ENCODE measurements at places on chromosomes 11 and 22.

DNA sequence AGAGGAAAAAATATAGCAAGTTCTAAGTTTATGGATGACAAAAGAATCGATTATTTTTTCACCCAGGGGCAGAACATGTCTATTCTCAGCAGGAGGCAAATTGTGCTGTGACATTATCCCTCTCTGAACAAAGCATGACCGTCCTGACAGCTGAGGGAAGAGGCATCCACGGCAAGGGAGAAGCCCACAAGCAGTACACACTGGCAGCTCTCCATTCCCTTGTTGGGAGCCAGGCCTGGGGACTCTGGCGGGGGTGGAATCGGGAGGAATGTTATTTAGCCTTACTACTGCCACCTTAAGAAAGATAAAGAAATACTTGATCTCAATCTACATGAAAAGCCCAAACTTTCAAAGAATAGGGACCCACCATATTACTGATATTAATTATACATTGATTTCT, 3.4 kb downstream of the KIRREL3 start:
- DNase-seq, result no peak

- DNase-seq, result no peak
Observed at GRCh38 chr22:50567721-50568252, 5.1 kb upstream of the SYCE3 start.

DNA sequence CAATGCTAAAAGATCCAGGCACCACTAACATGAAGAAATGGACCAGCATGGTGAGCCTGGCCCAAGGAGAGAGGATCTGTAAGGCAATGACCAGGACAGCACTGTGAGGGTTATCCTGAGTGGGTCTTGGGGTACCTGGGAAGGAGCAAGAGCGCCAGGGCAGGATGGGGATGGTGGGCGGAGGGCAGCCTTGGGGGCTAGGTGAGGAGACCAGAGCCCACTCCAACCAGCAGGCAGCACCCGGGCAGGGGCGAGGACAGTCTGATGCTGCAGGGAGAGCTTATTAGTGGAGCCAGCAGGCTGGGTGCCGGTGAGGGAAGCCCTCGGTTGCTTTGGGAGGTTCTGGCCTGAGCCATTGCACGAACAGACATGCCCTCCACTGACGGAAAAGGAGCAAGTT, 10.7 kb upstream of the NAP1L4 start:
- no peak for DNase-seq

- no peak for DNase-seq
Observed at GRCh38 chr11:18756889-18757288, 30.9 kb upstream of the IGSF22 start.

DNA sequence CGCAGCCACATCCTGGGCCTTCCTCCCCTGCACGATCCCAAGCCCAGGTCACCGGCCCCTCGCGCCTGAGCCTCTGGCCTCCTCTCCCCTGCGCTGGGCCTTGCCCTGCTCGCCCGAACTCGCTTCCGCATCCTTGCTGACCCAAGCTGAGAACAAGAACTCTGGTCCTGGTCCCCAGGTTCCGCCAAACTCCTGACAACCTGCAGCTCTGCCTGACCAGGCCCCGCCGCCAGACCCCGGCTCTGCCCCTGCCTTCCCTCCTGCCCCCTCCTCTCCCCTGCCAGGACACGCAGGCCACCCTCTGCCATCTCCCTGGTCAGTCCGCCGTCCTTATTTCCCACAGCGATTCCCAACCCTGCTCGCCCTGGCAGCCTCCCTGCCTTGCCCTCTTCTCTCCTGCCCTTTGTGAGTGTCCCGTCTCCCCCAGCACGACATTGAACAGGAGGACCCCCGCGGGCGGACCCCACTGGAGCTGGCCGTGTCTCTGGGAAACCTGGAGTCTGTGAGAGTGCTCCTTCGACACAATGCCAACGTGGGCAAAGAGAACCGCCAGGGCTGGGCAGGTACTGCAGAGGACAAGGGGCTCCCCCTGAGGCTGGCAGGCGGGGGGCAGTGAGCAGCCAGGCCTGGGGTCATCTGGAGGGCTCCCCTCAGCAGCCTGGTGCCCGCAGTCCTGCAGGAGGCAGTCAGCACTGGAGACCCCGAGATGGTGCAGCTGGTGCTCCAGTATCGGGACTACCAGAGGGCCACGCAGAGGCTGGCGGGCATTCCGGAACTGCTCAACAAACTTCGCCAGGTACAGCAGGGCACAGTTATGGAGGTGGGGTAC, 762 bp downstream of the ANKRD13D start:
- DNase-seq, result no peak

GRCh38 chr11:15957234-15957633, 399.1 kb downstream of the SOX6 start:
- no peak for DNase-seq

GRCh38 chr11:129578006-129578405, 202.4 kb downstream of the BARX2 start:
- DNase-seq, result no peak

DNA sequence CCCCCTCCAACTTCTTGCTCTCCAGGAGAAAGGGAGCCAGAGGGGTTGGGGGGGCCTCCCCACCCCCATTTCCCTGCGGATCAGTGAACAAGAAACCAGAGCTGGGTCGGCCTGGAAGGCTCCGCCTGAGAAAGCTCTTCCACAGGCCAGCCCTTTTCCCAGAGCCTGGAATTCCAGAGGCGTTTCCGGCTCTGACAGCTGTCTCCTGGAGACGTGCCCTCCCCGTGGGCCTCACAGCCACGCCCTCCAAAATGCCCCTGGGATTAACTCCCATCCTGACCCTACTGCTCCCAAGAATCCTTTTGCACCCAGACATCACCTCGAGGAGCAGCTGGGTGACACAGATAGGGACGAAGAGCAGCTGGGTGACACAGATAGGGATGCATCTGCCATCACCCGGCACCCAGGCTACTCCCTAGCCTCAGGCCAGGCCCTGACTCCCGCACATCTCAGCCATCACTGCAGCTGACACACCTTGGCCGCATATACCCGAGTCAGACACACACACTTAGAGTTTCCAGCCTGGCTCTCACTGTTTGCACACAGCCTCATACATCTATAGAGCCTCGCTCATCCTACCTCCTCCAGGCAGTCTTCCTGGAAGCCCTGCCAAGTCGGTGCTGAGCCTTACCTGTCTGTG, 7.6 kb upstream of the CDC42EP1 start:
- no peak for DNase-seq

GRCh38 chr11:127674754-127675153, 674.2 kb upstream of the KIRREL3 start:
- DNase-seq, result no peak

GRCh38 chr22:29145321-29146072, 60.2 kb upstream of the EMID1 start:
- no peak for DNase-seq

DNA sequence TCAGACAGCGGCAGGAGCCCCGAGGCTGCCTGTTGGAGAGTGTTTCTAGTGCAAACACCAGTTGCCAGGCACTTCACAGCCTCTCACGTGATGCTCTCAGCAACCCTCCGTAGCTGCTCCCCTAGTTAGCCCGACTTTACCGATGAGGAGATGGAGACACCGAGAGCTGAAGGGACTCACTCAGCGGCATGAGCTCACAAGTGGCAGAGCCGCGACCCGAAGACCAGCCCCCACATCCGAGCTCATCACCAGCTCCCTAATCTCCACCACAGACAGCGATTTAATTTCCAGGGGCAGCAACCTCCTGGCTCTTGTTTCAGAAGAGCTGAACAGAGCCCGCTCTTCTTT, 28.7 kb upstream of the RTL6 start:
- peak; percentile 72 for DNase-seq

DNA sequence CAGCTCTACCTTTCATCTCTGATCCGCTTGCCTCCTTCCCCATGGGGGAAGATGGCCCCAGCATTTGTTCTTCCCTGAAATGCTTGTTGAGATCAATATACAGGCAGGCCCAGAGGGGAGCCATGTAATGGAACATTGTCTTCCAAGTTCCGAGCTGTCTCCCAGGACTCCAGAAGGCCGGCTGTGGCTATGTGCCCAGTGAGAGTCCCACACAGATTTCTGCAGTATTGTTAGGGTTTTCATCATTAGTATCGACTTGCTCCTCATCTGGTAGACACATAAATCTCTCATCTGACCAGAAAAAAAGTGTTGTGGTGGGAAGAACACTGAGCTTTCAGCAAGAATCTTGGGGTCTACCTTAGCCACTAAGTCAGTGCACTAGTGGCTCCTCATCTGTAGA, 163.4 kb downstream of the TRIM29 start:
- no peak for DNase-seq

DNA sequence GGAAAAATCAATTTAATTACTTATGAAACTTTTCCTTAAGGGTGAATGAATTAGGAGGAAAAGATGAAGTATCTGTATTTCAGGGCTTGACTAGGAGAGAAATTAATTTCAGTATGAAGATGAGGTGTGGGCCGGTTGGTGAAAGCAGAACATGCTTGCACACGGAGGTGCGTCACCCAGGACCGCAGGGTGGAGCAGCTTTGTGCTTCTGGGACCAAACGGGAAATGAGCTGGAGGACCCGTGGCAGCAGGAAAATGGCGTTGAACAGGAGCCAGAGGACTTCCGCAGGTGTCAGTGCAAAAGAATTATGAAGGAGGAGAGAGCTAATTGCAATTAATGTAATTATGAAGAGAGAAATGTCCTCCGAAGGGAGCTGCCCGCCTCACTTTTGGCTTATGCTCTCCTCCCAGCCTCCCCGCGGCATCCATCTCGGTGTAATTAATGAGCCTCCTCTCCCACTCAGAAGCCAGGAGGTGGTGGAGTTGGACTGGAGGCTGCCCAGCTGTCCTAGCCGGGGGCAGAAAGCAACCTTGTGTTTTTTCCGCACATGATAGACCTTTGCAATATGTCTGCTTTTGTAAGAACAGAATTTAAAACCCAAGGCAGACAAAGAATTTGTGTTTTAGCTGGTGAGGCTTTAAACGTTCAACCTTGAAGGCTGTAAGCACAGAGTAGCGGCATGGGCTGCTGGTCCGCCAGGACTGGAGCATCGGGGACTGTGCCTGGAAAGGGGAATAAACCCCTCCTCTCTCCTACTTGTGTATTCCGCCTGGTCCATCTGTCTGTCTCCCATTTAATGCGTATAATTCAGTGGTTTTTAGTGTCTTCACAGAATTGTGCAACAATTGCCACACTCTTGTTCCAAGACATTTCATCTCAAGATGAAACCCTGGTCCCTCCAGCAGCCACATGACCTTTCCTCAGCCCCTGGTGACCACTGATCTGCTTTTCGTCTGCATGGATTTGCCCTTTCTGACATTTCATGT, 180.6 kb downstream of the TBC1D22A start:
- DNase-seq, result no peak

DNA sequence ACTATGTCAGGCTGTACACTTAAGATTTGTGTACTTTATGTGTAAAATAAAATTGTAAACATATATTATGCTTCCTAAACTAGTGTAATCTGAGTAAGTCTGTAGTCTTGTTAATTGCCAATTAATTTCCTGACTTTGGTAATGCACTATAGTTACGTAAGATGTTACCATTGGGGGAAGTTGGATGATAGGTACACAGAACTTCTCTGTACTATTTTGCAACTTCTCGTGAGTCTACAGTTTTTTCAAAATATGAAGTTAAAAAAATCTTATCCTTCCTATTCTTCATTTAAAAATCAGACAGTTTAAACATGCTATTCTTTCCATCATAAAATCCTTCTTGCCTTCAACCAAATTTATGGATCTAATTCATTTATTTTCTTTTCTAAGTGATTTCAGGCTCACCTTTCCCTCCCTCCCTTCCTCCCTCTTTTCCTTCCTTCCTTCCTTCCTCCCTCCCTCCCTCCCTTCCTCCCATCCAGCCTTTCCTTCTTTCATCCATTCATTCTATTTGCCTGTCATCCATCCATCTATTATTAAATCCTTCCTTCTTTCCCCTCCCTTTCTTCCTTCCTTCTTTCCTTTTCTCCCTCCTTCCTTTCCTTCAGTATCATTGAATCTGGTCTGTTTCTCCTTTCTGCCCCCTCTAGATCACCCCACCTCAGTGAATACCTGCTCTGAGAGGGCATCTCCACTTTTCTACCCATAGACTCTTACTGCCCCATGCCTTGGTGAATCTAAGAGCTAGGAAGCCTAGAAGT, 22.1 kb upstream of the ASCC2 start:
- DNase-seq, result no peak

DNA sequence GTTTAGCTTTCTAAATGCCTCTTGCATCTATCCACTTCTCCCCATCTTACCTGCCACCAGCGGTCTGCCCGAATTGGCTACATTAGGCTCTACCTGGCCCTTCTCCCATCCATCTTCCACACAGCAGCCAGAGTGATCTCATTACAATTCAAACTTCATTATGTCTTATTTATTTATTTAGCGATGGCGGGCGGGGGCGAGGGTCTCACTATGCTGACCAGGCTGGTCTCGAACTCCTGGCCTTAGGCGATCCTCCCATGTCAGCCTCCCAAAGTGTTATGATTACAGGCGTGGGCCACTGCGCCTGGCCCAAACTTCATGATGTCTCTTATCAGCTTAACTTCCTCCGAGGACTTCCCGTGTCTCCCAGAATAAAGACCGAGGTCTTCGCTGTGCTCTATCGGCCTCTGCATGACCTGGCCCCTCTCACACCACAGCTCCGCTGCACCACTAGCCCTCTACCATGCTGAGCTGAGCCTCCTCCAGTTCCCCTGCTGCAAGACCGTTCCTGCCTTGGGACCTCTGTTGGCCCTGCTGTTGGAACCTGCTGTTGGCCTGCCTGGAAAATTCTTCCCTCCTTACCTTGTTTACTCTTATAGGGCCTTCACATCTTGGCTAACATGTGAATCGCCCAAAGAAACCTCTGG, 870 bp upstream of the CTTN start:
- DNase-seq, result no peak

- DNase-seq, result no peak
Observed at GRCh38 chr11:80860632-80861031, 1419.8 kb upstream of the TENM4 start.

- no peak for DNase-seq
Observed at GRCh38 chr22:24087071-24087795, 76.1 kb downstream of the CABIN1 start.

DNA sequence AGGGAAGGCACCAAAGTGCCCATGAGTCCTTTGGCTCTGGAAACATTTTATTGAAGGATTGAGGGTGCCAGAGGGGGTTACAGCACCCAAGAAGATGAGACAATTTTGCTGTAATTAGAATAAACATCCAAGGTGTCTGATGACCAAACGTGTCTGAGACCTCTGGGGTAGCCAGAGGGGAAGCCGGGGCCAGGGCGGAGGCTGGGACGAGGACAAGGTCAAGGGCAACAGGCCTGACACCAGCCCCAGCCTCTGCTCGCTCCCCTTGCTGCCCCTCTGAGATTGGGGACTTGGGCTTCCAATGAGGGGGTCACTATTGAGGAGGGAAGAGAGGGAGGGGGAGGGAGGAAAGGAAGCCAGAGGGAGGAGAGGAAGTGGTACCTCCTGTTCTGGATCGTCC, 25.6 kb downstream of the TMPRSS6 start:
- DNase-seq, result no peak

GRCh38 chr11:43578346-43579170, 102.0 kb upstream of the HSD17B12 start:
- no peak for DNase-seq

- DNase-seq, result no peak
Observed at GRCh38 chr11:27282806-27283205, 80.2 kb downstream of the CCDC34 start.

- peak; percentile 84 for DNase-seq
Observed at GRCh38 chr11:118929501-118930093, 3.9 kb upstream of the BCL9L start.

GRCh38 chr11:92765965-92766371, 203.5 kb upstream of the MTNR1B start:
- no peak for DNase-seq

GRCh38 chr11:119337581-119338317, 2.9 kb downstream of the C1QTNF5 start:
- DNase-seq, result no peak

GRCh38 chr22:44385296-44385610, 72.5 kb upstream of the SHISAL1 start:
- no peak for DNase-seq

Measured in NCI-H510A (cell line).